ENCODE measurements at places on chromosomes 11 and 22.

DNA sequence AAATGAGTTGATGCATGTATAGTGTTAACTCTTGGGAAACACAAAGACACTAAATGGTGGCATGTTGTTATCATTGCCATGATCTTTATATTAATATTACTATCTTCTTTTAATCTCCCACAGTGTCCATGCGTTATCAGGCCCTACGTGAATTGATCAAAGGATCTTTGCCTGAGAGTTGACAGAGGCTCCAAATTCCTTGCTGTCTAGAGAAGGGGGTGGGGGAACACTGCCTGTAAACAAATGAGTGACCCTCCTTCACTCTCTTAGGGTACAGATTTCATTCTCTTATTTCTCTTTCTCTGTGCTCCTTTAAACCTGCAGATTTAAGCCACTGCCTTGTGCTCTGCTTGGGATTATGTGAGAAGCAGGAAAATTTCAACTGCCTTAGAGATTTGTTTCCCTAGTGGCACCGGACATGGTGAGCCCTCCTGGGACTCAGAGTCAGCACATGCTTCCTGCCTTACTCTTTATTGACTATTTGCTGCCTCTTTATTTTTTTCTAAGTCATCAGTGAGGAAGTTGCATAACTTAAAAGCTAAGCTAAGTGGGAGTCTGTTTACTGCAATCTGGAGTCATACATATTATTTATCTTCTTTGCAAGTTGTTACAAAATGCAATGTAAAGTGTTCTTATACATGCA, 122.9 kb downstream of the MAML2 start:
- DNase-seq, result no peak

DNA sequence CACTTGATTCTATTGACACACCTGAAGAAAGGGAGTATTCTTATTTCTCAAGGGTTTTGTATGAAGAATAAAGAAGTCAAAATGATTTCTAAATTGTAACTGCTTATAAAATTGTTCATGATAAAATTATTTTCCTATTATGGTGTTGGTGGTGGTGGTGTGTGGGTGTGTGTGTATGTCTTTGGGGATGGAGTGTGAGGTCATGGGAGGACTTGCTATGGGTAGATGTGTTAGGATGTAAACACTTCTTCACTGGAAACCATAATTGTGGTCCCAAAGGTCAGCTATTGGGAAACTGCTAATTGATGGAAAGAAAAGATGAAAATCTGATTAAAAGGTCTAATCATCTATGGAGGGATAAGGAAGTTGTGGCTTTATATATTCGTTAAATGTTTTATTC, 5.1 kb downstream of the TRIM22 start:
- DNase-seq, result no peak

DNA sequence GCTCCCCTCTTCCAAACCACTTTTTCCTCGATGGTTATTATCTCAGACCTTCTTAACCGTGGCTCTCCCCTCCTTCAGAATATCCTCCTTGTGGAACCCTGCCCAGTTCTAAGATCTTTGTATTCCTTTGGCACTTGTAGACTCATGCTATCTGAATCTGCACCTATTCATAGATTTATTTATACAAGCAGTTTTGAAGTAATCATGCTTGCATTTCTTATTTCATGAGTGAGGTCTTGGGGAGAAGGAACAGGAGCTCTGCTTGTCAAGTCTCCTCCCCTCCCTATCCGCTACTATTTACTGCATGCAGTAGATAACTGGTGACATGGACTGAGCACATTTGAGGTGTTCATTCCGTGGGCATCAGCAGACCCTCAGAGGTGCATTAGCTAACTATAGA, 5.4 kb upstream of the MADD start:
- DNase-seq, result no peak

GRCh38 chr11:68691402-68691784, 7.0 kb downstream of the GAL start:
- no peak for DNase-seq

- DNase-seq, result no peak
These were observed 70.2 kb upstream of the KIRREL3 start for GRCh38 chr11:127070808-127071207.

DNA sequence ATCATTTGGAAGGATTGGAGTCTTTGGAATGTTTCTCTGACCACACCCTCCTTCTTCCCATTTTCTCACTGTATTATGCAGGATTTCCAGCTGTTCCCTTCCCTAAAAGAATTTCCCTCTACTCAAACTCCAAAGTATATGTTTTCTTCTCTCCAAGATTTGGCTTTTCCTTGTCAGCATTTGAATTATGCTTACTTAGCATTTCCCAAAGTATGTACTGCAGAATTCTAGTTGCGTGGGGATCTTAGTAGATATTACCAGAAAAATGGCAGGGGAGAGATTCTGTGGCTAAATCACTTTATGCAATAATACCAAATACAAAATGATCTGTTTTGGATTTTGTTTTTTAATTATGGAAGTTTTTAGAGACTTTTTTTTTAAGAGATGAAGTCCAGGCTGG, 142.3 kb downstream of the OR4C45 start:
- DNase-seq, result no peak

- DNase-seq, result peak; percentile 57
These were observed 16.9 kb upstream of the RAC2 start for GRCh38 chr22:37260901-37261336.

GRCh38 chr11:70365544-70365927, 32.8 kb upstream of the CTTN start:
- DNase-seq, result no peak

DNA sequence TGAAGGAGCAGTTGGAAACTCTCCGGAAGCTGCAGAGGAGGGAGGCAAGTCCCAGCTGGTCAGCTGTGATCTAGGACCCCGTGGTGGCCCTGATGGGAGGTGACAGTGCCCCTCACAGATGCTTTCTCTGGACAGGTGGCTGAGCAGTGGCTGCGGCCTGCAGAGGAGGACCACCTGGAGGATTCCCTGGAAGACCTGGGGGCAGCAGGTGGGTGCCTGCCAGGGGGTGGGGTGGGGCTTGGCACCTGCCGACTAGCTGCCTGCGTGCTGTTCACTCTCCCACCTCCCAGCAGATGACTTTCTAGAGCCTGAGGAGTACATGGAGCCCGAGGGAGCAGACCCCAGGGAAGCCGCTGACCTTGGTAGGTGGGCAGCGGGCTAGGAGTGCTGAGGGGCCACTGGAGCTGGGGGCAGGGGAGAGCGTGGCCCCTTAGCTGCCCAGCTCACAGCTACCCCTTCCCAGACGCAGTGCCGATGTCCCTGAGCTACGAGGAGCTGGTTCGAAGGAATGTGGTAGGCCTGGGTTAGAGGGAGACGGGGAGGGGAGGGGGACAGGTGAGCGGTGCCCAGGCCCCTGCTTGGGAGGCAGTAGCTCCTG, 3.1 kb downstream of the SCO2 start:
- DNase-seq, result no peak

GRCh38 chr11:99960536-99960935, 726.6 kb upstream of the ARHGAP42 start:
- no peak for DNase-seq

DNA sequence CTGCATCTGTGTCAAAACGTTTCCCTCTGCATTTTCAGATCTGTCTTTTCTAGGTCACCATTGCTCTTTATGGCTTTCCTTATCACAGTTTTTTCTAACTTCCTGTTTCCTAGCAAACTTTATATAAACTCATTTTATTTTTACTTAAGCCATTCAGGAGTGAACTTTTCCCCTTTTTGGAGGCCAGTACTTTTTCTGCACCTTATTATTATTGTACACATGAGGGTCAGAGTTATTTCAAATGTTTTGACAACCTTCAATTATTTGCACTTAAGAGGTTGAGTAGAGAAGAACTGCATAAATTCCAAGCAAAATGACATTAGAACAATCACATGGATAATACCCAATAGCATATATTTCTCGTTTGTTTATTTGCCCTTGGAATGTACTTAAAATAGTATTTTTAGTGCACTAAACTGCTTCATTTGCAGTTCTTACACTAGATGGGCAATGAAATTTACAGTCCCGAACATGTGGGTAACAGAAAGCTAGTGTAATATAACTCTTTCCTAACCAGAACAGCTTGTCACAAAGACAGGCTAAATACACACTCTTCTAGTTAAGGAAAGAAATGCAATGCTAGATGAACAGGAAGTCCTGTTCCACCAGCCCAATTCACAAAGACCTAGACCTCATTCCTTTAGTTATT, 79.5 kb downstream of the UBASH3B start:
- no peak for DNase-seq

DNA sequence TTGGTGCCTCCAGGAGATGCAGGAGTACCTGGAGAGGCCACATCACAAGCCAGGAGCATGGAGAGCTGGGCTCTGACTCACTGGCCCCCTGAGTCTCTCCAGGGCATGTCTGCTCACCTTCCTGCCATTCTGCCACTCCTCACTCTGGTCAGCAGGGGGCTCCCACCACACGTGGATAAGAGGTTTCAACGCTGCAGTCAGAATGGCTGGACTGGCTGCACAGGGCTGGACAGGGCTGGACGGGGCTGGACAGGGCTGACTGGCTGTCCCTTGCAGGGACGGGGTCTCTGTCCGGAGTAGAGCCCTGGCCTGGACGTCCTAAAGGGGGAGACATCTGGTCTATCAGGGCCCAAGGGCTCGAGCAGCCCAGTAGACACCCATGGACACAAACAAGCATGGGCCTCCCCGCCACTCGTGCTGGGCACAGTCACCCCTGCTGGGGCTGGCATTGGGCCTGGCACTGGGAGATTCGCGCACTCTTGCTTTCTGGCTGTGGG, 34.6 kb downstream of the CYTH4 start:
- DNase-seq, result peak; percentile 94

DNA sequence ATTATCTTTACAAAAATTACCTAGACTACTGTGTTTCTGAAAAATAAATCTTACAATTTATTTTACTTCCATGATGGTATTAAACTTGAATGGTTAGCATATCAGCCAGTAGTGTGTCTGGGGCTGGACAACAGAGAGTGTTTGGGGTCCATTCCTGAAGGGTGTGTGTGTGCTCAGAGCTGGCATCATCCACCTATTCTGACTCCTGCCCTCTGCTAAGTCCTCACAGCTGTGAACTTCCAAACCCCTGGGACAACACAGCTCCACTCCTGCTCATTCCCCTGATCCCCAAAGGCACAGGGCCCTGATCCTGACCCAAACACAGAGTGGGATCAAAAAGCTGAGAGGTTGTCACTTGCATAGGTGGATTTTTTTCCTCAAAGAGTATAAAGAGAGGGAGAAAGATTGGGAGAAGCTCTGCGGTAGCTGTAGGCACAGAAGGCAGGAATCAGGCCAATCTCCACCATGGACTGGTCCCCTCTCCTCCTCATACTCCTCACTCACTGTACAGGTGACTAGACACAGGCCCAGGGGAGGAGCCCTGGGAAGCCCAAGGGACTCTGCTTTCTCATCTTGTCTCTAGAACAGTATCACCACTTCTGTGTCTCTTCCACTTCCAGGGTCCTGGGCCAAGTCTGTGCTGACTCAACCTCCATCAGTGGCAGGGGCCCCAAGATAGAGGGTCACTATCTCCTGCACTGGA, 55.7 kb upstream of the TOP3B start:
- no peak for DNase-seq

- DNase-seq, result no peak
These were observed 47.1 kb upstream of the EMID1 start for GRCh38 chr22:29158546-29158945.

GRCh38 chr11:33697997-33698396, 2.6 kb downstream of the C11orf91 start:
- DNase-seq, result no peak

DNA sequence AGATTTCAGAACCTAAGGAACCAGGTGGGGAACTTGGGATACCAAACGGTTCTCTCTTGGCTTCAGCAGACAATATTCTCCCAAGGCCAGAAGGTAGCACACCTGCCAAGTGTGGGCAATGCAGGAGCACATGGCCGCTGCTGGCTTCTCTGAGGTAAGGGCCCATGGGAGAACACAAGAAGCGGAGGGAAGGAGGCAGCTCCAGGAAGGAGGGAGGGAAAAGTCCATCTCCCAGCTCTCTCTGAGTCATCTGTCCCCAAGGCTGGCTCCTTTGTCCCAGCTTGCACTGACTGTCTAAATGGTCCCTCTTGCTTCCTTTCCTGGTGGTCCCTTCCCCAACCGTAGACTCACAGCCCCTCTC, 557.9 kb upstream of the CADM1 start:
- no peak for DNase-seq

DNA sequence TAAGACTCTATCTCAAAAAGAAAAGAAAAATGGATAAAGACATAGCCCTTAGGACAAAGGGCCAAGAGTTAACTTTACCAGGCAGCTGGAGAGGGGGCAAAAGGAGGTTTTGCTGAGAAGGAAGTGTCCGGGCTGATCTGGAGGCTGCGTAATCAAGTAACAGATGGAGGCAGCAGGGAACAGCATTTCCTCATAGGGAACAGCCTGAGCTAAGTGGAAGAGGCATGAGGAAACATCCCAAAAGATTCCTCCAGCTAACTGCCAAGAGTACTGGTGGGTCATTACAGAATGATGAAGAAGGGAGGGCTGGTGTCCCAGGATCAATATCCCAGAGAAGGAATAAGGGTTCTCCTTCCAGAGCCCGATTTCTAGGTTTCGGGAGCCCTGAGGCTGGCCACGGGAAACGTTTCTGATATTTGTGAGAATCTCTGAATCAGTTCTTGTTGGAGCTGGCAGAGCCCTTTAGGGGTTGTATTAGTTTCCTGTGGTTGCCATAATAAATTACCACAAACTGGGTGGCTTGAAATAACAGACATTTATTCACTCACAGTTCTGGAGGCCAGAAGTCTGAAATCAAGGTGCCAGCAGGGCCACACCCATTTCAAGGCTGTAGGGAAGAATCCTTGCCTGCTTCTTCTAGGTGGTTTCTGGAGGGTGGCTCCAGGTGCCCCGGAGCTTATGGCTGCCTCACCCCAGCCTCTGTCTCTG, 21.2 kb downstream of the LIF start:
- DNase-seq, result no peak

GRCh38 chr22:46056546-46057245, 79.7 kb upstream of the WNT7B start:
- no peak for DNase-seq

DNA sequence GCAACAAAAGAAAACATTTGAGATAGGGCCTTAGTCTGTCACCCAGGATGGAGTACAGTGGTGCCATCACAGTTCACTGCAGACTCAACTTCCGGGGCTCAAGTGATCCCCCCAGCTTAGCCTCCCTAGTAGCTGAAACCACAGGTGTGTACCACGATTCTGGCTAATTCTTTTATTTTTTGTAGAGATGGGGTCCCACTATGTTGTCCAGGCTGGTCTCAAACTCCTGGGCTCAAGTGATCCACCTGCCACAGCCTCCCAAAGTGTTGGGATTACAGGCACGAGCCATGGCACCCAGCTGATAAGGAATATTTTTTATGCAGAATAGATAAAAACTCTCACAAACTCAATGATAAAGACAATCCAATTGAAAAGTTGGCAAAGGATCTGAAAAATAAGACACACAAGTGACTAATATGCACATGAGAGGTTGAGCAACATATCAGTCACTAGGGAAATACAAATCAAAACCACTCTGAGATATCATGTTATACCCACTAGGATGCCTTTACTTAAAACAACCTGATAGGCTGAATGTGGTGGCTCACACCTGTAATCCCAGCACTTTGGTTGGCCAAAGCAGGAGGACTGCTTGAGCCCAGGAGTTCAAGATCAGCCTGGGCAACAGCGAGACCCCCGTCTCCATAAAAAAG, 33.9 kb upstream of the CLTCL1 start:
- DNase-seq, result no peak

- no peak for DNase-seq
These were observed 101.1 kb upstream of the IGLL5 start for GRCh38 chr22:22786301-22787115.

- DNase-seq, result peak; percentile 90
These were observed at the start of the genes NUDT22 and TRPT1 for GRCh38 chr11:64225608-64226506. Gene NUDT22 (plus strand): TSS chr11:64226274. CDS start chr11:64226653, 379 bp downstream. Gene TRPT1 (minus strand): TSS chr11:64226186. CDS start chr11:64225860, 326 bp downstream.

Measured in HuH-7.5 (cell line).